Stimulated activated CD4-positive, alpha-beta T cell treated with anti-CD3 and anti-CD28 coated beads, Interleukin-1b, Interleukin-23, amount 100 ng/mL, for 1 hour (primary cell): ENCODE measurements at places on chromosomes 12 and 14.

DNA sequence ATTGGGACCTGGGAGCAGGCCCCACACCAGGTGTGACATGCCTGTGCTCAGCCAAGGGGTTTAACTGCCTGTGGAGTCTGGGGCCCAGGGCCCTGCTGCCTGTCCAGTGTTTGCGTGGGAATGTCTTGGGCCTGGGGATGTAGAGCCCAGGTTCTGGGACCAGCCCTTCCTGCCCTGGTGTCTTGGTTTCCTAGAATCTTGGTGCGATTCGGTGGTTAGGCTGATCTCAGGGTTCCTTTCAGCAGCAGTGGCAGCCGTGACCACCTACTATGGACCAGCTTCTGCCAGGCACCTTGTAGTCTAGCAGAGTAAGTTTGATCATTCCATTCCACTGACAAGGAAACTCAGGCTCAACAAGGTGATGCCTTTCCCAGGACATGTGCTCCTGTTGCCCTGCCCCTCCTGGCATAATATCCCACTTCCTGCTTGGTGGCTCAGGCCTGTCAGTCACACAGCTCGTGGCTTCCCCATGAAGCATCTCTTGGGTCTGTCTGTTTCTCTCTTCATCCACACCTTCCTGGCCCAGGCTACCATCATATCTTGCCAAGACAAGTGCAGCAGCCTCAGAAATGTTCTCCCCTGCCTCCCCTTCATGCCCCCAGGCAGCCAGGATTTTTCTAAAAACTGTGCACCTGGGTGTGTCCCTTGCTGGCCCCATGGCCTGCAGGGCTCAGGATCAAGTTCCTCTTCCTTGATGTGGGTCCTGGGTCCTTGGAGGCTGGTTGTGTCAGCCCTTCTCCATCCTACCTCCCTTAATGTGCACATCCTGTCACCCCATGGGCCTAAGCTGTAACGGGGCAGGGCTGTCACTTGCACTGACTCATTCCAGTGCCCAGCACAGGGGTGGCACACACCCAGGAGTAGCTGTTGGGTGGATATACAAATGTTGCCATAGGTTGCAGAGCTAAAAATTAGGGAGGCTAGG, 101.6 kb downstream of the SLC25A47 start:
- no peak for DNase-seq

DNA sequence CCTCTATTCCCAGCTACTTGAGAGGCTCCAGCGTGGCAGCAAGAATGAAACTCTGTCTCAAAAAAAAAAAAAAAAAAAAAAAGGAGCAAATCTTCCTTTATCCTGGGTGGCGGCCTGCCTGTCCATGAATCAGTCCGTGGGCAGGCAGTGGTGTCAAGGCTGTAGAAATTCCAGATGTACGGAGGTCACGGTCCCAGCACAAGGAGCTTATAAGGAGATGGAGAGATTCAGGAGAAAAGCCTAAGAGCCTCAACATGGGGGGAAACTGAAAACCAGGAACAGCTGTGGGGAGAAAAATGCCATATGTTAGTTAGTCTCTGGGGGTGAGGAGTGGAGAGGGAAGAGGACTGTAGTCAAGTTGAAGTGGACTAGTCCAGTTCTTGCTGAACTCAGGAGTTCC, 130.5 kb upstream of the CRY1 start:
- DNase-seq = no peak

DNA sequence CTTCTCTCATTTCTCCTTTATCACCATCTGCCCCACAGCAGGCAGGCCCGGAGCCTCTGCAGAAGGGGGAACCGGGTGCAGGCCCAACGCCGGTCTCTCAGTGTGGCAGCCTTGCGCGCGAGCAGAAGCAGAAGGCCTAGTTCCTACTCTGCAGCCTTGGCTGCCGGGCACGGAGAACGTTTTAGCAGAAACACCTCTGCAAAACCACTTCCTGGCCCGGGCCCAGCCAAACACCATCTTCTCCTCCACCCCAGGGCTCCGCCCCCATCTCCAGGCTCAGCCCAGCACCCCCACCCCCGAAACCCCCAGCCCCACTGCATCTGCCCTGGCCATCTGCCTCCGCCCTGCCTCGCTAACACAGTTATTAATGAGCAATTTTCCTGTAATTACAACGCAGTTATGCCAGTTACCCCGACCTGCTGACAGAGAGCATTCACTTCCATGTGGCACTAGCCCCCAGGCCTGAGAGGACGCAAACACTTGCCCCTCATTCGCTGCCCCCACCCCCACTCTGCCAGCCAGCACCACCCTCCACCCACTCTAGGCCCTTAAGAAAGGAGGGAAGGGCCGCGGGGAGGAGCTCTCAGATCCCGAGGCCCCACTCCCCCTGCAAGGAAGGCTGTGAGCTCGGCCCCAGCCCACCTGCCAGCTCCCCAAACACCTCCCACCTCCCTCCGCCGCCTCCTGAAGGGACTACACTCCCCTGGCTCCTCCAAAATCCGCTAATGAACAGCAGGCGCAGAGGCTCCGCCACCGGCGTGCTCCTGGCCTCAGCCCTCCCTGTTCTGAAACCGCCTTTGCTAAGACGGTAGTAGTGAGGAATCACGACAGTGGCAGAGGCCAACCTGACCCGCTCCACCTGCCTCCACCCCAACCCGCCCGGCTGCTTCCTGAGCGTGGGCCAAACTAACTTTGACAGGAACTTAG, 44.7 kb upstream of the FBRSL1 start:
- DNase-seq = peak; percentile 54

DNA sequence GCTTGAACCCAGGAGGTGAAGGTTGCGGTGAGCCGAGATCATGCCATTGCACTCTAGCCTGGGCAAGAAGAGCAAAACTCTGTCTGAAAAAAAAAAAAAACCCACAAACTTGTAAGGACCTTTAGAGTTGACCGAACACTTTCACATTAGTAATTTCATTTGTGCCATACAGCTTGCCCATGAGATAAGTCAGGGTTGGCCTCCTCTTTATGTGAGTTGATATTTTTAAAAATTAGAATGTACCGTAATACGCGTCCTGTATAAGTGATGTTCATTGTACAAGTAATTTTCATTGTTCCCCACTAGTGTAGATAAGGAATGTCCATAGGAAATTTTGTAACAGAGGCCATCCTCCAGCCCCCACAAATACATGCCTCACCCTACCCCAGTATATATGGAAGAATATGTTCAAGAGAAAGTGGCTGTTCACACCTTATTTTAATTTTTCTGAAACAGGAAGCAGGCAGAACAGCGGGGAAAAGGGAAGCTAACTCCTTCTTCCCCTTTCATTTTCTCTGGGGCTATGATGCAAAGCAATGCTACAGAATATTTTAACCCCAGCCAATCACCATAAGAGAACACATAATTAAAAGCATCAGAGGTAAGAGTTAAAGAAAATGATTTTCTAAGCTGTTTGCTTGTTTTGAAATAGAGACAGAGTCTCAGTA, 31.9 kb upstream of the HIF1A start:
- DNase-seq = no peak

GRCh38 chr14:67527756-67528155, 5.3 kb upstream of the PLEKHH1 start:
- DNase-seq = no peak

- no peak for DNase-seq
These were observed 30.9 kb downstream of the MTHFD1 start for GRCh38 chr14:64419003-64419402.

DNA sequence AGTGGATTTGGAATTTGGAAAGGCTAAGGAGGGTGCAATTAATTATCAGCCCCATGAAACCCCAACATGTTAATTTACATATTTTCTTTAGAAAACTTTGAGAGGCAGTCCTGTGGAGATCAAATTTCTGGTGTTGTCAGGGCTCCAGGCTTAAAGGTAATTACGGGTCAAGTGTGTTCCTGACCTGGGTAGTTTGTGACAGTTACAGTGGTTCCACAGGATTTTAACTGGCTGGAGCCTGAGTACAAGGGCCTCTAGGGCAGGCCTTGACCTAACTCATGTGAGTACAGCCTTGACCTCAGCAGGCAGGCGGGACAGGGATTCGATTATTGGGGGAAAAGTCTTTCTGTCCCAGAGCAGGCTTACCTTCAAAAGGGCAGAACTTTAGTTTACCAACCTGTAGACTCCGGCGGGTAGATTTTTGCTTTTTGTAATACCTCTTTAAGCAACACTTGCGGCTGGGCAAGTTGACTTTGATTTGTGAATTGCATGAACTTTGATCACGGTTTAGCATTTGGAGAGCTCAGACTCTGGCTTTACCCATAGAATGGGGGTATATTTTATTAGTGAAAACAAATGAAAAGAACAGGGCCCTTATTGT, 8.4 kb upstream of the PPTC7 start:
- DNase-seq = no peak

DNA sequence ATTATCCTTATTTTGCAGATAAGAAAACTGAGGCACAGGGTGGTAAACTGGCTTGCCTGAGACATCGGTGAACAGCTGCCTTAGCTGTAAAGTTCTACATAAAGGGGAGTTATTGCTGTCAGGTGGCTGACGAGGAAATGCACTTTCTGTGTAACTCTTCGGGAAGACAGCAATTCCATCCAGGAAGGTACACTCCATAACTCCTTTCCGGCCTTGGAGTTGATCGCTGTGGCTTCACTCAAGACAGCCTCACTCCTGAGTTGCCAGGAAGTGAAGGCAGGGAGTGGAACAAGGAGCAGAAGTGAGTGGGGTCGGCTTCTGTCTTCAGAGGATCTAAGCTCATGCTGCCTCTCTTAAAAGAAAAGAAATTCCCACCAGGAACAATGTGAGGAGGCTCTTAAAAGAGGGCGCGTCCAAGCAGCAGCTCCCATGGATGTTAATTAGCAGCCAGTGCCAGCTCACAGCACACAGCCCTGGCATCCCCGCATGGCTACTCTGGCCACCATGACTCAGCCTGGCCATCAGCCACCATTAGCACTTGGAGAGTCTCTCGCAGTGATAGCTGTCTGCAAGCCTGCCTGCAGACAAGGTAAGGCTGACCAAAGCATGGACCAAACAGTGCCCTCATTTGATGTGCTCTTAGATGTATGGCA, 60.3 kb downstream of the NUAK1 start:
- no peak for DNase-seq

GRCh38 chr12:42763682-42764081, 174.1 kb upstream of the PRICKLE1 start:
- no peak for DNase-seq

DNA sequence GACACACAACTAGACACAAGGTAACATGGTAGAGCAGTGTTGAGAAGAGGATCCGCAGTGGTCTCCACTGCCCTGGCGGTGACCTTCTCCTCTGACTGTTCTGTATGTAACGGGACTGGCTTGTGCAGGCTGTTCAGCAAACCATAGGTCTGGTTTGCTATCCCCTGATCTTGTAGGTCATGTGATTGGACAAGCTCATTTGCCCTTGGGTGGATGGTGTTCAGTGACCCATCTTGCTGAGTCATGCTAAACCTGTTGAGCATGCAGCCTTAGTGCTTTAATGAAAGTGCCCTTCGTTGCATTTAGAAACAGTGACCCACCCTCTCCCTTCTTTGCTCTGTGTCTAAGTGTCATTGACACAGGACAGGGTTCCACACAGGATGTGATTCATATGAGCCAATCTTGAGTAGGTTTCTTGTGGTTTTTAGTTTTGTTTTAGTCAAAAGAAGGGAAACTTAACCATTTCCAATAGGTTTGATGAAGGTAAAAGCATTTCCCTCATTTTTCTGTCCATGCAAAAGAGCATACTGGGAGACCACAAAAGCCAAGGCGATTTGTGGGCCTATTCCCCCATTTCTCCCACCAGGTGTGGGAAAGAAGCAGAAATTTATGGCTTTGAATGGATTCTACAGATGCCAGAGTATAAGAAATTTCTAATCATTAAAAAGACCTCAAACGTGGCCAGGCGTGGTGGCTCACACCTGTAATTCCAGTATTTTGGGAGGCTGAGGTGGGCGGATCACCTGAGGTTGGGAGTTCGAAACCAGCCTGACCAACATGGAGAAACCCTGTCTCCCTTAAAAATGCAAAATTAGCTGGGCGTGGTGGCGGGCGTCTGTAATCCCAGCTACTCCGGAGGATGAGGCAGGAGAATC, 32.6 kb upstream of the HIF1A start:
- peak; percentile 16 for DNase-seq

DNA sequence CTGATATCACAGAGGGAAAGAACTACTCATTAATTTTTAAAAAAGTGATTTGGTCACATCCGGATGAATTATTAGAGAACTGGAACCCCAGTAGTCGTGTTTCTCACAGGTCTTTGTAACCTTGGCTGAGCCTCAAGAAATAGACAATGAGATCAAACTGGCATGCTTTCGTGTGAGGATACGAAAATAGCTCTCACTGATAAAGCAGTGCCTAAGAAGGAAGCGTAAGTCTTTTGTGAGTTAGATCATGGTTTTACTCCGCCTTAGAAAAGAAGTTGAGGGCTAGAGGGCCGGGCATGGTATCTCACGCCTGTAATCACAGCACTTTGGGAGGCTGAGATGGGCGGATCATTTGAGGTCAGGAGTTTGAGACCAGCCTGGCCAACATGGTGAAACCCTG, 33.8 kb upstream of the GALNT16 start:
- DNase-seq = no peak

GRCh38 chr12:124317400-124317799, 22.5 kb downstream of the RFLNA start:
- no peak for DNase-seq

DNA sequence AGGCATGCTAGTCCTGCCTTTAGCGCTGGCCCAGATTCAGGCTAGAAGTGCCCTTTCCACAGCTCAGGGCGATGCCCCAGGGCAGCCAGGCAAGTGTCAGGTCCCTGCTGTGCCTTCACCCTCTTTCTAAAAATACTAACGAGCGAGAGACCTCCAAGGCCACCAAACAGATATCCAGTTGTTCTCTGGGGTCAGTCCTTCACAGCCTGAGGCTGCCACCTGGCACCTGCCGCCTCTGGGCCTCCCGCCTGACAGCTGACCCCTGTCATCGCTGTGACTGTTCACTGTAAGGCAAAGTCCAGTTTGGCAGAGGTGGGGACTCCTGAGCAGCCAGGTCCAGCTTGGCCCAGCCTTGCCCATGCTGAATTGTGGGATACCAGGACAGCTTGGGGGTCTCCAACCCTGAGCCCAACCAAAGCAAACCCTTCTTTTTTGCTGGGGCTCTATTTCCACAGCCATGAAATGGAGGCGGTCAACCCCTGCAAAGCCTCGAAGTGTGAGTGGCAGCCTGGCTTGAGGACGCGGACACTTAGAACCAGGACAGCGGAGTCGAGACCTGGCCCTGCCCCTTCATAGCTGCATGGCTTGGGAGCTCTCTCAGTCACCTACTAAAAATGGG, 79.9 kb downstream of the NINJ2 start:
- DNase-seq = no peak

GRCh38 chr12:27622436-27623195, 73.6 kb upstream of the REP15 start:
- DNase-seq = no peak

- no peak for DNase-seq
These were observed 153.4 kb downstream of the DPF3 start for GRCh38 chr14:72740504-72740961.

GRCh38 chr12:85531341-85531740, 251.3 kb downstream of the ALX1 start:
- DNase-seq = no peak

GRCh38 chr14:33499687-33500086, 451.2 kb downstream of the EGLN3 start:
- DNase-seq = no peak

- no peak for DNase-seq
These were observed at the start of gene CLEC2B for GRCh38 chr12:9869307-9870161. TSS of gene CLEC2B (minus strand) at chr12:9869354.

GRCh38 chr12:113402586-113403260, 964 bp downstream of the SDS start:
- no peak for DNase-seq
